ENCODE measurements at places on chromosomes 1 and 21.

GRCh38 chr1:47031059-47031458 lies 7.6 kb downstream of the CYP4X1 start:
- DNase-seq = no peak

GRCh38 chr1:90358448-90358847 lies 358.7 kb downstream of the BARHL2 start:
- DNase-seq = no peak

DNA sequence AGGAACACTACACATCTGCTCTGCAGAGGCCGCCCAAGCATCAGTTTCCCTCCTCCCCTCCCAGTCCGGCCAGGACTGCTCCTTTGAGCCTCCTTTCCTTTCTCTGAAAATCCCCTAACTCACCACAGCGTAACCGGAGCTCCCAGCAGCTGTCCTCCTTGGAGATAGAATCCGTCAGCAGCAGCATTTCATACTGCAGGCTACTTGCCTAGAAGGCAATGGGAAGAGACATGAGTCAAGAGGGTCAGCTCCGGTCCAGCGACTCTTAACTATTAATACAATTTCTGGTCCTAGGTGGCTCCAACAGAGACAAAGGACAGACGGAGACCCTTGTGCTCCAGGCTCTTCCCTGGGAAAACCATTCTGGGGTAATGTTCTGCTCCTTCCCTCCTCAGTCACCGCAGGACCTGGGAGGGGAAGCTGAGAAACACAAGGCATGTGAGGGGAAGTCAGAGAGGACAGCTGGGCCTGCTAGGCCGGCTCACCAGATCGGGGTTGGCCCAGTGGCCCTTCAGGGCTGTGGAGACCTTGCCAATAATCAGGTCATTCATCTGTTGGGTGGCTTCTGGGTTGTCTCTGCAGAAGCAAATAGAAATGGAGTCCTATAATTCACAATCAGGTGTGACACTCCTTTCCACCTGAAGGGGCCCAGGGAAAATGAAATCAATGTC lies 99.7 kb downstream of the UBR4 start:
- DNase-seq = no peak

DNA sequence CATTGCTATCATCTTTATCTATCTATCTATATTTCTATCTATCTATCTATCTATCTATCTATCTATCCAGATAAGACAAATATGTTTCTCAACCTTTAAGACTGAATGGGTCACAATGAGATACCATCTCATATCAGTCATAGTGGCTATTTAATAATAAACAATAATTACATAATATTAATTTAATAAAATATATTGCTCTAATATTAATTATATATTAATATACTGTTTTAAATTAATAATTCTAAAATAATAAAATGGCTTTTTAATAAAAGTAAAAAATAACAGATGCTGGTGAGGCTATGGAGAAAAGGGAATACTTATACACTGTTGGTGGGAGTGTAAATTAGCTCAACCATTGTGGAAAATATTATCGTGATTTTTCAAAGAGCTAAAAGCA lies 13.0 kb upstream of the PLPPR4 start:
- no peak for DNase-seq

DNA sequence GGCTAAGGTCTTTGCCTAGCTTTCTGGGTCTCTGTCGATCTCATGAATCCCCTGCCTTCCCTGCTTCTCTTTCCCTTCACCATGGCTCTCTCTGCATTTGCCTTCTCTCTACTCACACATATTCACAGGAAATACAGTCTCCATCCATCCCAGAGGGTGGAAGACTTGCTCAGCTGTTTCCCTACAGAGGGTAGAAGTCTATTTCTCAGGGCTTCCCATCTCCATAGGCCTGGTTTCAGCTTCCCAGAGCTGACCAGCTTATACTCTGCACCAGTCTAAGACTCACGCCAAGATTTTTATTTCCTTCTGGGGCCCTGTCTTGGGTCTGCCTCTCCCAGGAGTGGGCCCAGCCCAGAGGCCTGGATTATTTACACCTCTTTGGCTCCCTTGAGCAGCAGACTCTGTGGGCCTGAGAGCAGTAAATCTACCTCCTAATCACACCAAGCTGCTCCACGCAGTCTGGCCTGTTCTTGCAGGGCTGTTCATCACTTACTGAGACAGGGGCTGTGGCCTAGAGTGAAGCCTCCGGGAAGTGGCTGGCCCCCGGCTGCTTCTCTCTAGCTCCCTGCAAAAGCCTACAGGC lies 102.5 kb downstream of the PLXNA2 start:
- DNase-seq = no peak

DNA sequence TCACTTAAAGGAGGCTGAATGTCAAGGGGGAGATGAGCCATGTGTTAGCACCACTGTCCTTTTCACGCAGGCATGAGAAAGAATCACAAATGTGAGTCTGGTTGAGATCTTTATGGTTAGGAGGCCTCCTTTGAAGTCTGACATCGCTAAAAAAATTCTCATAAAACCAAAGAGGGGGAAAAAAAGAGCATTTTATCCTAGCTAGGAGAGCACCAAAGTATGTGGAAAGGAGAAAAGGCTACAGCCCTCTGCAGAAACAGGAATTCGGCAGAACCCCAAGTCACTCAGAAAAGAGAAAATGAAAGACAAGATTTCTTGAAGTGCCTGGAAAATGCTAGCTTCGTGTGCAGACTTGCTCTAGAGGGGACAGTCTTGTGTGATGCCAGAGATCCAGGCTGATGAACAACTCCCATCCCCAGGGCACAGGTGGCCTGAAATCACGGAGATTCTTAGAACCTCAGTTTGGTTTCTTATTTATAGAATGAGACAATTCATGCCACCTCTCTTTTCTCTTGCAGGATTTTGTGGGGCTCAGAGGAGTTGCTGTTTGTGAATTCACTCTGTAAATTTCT lies 61.5 kb downstream of the RUNX1 start:
- no peak for DNase-seq

- no peak for DNase-seq
Observed at GRCh38 chr1:213389061-213389581, 338.1 kb downstream of the RPS6KC1 start.

DNA sequence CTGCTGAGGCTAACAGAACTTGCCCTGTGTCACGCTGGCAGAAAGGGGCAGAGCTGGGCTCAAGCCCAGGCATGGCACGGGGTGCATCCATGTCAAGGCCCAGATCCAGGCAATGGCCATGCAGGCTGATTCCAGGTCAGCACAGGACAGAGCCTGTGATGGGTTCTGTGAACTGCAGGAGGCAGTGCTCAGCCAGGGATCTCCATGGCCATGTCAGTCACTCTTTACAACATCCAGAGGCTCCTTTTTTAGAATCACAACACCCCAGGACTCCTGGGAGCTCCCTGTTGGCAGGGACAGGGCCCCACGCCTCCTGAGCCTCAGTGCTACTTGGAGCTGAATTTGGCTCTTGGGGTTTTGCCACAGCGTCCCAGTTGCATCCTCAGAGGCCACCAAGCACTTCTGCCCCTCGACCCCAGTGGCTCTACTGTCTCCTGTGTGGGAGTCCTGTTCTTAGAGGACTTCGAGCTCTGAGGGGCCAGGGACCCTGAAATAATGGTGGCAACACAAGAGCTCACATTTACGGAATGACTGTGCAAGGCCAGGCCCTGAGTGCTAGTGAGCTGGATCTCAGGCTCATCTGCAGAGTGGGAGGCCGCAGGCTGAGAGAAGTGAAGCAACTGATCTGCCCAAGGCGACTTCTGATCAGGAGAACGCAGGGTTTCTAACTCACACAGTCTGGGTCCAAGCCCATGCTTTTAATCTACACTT lies 211.5 kb downstream of the TRABD2B start:
- no peak for DNase-seq

- no peak for DNase-seq
Observed at GRCh38 chr1:240667351-240667750, 55.4 kb upstream of the GREM2 start.

- no peak for DNase-seq
Observed at GRCh38 chr21:31730712-31731055, 1.2 kb downstream of the SCAF4 start.

- no peak for DNase-seq
Observed at GRCh38 chr1:22309572-22309971, 142.1 kb upstream of the ZBTB40 start.

DNA sequence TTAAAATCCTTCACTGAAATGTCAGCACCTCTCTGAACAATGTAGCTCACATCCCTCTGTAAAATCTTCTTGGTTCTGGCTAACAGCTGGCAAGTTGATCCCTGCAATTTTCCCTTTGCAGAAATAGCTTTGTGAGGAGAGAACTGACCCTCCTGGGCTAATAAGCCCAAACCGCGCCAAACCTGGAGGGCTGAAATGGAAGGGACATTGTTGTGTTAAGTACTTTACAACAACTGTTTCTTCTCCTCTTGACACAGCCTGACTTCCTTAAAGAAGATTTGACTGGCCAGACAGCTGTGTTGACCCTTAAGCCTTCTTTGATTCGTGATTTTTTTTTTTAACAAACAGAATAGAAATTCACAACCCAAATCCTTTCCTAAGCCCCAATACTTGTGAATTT lies 5.7 kb downstream of the LMX1A start:
- DNase-seq = no peak

GRCh38 chr1:229523052-229523451 lies 14.9 kb upstream of the NUP133 start:
- DNase-seq = no peak

- DNase-seq = no peak
Observed at GRCh38 chr1:220410611-220411010, 117.3 kb upstream of the MARK1 start.

DNA sequence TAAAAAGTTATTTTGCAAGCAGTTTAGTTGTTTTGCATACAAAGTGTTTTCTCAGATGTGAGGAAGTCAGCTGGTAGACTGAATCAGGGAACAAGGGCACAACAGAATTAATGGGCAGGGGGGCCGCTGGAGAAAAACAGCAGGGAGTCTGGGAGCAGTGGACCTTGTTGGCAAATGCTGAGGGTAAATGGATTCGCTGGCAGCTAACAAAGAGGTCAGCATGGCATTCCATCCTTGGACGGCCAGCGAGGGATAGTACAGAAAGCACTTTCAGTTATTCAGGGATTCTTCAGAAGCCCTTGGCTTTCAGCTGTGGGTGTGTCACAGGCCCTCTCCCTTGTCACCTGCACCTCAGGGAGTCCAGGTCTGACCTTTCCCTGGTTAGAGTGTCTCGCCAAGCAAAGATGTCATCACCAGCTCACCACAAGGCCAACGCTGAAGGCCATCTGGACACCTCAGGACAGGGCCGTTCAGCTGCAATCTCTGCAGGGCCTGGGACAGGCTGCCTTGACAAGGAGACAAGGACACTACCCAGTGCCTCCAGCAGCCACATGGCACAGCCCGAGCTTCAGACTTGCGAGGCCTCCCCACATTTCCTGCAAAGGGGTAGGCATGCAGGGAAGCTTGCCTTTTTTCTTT lies 90.4 kb downstream of the KCNN3 start:
- no peak for DNase-seq

- no peak for DNase-seq
Observed at GRCh38 chr1:3676581-3677470, 24.5 kb downstream of the TP73 start.

GRCh38 chr1:96723936-96724335 lies 2.4 kb downstream of the PTBP2 start:
- DNase-seq = no peak

DNA sequence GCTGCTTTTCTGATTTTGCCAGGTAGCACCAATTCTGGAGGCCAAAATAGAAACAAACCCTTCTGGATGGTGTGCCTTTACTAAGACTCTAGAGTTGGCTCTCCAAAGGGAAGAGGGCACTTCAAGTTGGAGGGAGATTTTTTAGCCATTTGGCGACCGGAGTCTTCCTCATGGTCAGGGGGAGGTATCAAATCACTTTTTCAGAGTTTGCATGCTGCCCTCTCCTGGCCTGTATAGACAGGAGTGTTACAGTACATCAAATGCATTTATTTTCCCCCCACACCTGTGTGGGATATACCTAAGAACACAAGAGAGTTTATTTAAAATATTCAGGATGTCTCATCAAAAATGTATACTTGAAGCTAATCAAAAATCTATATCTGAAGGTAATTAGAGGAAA lies 3.2 kb downstream of the GREM2 start:
- no peak for DNase-seq

DNA sequence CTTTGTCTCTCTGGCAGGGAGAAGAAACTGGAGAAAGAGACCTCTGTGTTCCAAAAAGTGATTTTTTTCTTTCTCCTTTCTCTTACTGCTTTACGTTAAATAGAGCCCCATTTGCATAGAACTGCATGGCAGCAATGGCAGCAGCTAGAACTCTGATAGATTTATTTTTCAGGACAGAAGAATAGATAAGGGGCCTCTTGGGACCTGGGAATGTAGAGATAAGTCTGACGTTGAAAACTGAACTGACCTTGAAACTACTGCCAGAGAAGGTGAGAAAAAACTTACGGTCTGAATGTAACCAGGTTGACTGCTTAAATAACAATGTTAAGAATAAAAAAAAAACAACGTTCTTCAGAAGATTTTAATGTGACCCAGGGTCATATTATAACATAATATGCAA lies 25.4 kb upstream of the B3GALT5 start:
- no peak for DNase-seq

GRCh38 chr21:34307991-34308532 lies 55.7 kb upstream of the KCNE2 start:
- no peak for DNase-seq

DNA sequence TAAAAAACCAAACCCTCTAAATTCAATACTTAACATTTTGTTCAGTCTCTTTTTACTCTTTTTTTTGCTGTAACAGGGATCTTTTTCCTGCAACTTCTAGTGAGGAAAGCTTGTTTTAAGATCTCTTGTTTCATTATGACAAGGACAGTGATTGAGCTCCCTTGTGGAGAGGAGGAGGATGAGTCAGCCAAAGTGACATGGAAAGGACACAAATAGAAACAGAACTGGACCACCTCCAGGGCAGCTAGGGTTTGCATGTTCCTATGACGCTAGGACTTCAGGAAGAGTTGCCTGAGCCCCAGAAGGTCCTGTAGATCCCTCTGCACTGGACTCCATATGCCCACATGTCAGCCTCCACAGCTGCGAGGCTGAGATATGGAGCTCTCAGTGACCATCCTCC lies 212.6 kb upstream of the FAM78B start:
- DNase-seq = no peak

All from stimulated activated CD4-positive, alpha-beta T cell treated with anti-CD3 and anti-CD28 coated beads, Interleukin-12 subunit alpha, Interleukin-12 subunit beta, amount 100 ng/mL, for 24 hours (primary cell).